ENCODE measurements at places on chromosomes 13 and 19.
A peak's percentile ranks its signal among the peaks of the same experiment; 100 is the strongest.

GRCh38 chr19:42040031-42040430 lies 30.0 kb downstream of the GRIK5 start:
- H3K27ac ChIP-seq = no peak overlapping the region
- DNase-seq = no peak
- no peaks in the 10 kb centered on the region for H3K27me3 ChIP-seq
- no peaks in the 10 kb centered on the region for H3K36me3 ChIP-seq
- H3K4me1 ChIP-seq = no peaks in the 10 kb centered on the region
- no peak overlapping the region for H3K4me3 ChIP-seq

GRCh38 chr19:33814181-33815165 lies 17.8 kb downstream of the KCTD15 start:
- no peaks in the 10 kb centered on the region for H3K27me3 ChIP-seq
- H3K36me3 ChIP-seq = peaks cover 2% of the 10 kb centered on the region
- H3K4me1 ChIP-seq = peaks cover 4% of the 10 kb centered on the region
- H3K27ac ChIP-seq = no peak overlapping the region
- no peak for DNase-seq

GRCh38 chr13:110402299-110403069 lies 95.4 kb downstream of the COL4A2 start:
- no peak overlapping the region for H3K4me3 ChIP-seq
- DNase-seq = no peak
- H3K27ac ChIP-seq = no peak overlapping the region
- H3K27me3 ChIP-seq = peaks cover 74% of the 10 kb centered on the region
- H3K4me1 ChIP-seq = peaks cover 6% of the 10 kb centered on the region

DNA sequence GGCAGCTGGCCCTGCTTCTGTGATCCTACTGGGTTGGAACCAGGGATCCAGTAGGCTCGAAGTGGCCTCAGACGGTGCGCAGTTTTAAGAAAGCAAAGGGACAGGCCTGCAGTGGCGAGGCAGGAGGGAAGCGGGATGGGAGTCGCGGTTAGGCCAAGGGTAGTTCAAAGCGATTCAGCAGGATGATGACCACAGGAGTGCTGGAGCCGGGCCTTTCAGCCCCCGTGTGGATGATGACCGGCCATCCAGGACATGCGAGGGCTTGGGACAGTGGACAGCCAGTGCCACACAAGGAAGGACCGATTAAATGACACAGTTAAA lies 854 bp downstream of the RNASEH2B start:
- no peaks in the 10 kb centered on the region for H3K27me3 ChIP-seq
- no peak for DNase-seq
- H3K4me3 ChIP-seq = peak overlapping the region; percentile 95
- H3K36me3 ChIP-seq = peaks cover 2% of the 10 kb centered on the region
- H3K27ac ChIP-seq = peak overlapping the region; percentile 99

- H3K27ac ChIP-seq = peak overlapping the region; percentile 42
- no peaks in the 10 kb centered on the region for H3K36me3 ChIP-seq
- H3K4me1 ChIP-seq = peaks cover 45% of the 10 kb centered on the region
- DNase-seq = no peak
- no peak overlapping the region for H3K4me3 ChIP-seq
- H3K27me3 ChIP-seq = no peaks in the 10 kb centered on the region
Observed at GRCh38 chr19:39127812-39128515, 2.4 kb downstream of the PAK4 start.

- no peaks in the 10 kb centered on the region for H3K27me3 ChIP-seq
- no peak overlapping the region for H3K27ac ChIP-seq
- no peak for DNase-seq
- no peak overlapping the region for H3K4me3 ChIP-seq
Observed at GRCh38 chr13:40309881-40310280, 356.6 kb downstream of the FOXO1 start.

GRCh38 chr13:104143760-104144416 lies 1077.7 kb upstream of the SLC10A2 start:
- no peak overlapping the region for H3K27ac ChIP-seq
- H3K4me1 ChIP-seq = no peaks in the 10 kb centered on the region
- no peaks in the 10 kb centered on the region for H3K36me3 ChIP-seq
- H3K27me3 ChIP-seq = no peaks in the 10 kb centered on the region
- H3K4me3 ChIP-seq = no peak overlapping the region
- no peak for DNase-seq

DNA sequence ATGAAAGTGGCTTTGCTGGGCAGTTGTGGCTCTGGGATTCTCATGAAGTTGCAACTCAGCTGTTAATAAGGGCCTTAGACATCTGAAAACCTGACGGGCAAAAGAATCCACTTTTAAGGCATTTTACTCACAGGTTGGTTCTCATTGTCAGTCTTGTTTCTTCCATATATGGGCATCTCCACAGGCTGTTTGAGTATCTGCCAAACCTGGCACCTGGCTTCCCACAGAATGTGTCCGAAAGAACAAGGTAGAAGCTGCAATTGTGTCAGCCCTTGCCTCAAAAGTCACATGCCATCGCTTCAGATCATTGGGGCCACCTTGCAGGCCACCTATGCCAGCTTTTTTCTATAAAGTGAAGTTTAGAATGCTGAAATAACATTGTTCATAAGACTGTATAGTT lies 102.4 kb downstream of the KCTD12 start:
- H3K4me3 ChIP-seq = no peak overlapping the region
- no peaks in the 10 kb centered on the region for H3K4me1 ChIP-seq
- DNase-seq = no peak
- H3K36me3 ChIP-seq = no peaks in the 10 kb centered on the region
- H3K27me3 ChIP-seq = no peaks in the 10 kb centered on the region
- no peak overlapping the region for H3K27ac ChIP-seq

GRCh38 chr19:28960586-28960985 lies 252.4 kb downstream of the UQCRFS1 start:
- H3K27me3 ChIP-seq = peaks cover 5% of the 10 kb centered on the region
- no peak for DNase-seq
- H3K4me3 ChIP-seq = no peak overlapping the region

DNA sequence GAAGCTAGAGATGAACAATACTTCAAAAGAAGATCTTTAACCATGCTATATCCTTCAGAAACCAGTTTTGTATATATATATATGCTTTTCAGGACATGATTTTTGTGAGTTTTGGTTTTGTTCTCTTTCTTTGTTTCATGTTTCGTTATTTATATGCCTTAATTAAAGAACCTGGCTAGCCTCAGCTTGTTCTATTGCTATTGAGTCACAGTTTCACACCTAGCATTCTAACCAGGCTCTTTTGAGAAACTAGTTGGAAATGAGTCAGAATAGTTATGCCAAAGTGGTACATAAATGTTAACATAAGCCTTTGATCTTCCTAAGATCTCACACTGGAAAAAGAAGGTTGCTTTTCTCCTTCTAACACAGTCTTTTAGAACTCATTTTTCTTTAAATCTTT lies 1925.2 kb downstream of the OLFM4 start:
- H3K4me1 ChIP-seq = no peaks in the 10 kb centered on the region
- DNase-seq = no peak
- H3K36me3 ChIP-seq = no peaks in the 10 kb centered on the region
- H3K27ac ChIP-seq = no peak overlapping the region

DNA sequence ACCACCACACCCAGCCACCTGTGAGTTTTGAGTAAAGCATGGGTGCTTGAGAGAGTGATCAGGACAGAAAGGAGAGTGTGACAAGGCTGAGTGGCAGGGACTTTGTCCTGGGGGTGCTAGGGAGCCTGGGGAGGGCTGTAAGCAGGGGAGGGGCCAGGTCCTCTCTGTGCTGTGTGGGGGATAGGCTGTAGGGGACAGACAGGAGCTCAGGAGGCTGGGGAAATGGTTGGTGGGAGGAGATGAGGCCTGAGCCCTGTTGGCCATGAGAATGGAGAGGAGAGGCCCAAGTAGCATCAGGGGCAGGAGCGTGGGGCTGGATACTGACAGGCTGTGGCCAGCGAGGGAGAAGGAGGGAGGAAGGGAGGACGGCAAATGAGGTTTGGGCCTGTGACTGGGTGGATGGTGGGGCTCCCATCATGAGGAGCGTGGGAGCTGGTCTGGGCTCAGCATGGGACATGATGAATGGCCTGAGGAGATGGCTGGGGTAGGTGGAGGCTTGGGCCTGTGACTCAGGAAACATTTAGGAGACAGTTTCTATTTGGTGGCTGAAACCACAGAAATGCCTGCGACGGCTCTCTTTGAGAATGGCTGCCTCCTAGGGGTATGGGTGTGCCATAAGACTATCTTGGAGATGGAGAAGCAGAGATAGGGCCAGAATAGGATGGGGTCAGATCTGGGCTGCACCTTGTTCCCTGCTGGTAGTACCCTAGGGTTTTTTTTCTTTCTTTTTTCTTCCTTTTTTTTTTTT lies 25.0 kb downstream of the GRIN2D start:
- H3K4me1 ChIP-seq = peaks cover 21% of the 10 kb centered on the region
- H3K36me3 ChIP-seq = no peaks in the 10 kb centered on the region
- H3K27ac ChIP-seq = peak overlapping the region; percentile 83
- no peak overlapping the region for H3K4me3 ChIP-seq
- H3K27me3 ChIP-seq = peaks cover 17% of the 10 kb centered on the region

GRCh38 chr19:33484226-33484774 lies 37.3 kb downstream of the PEPD start:
- H3K27ac ChIP-seq = no peak overlapping the region
- no peak overlapping the region for H3K4me3 ChIP-seq
- DNase-seq = no peak
- peaks cover 57% of the 10 kb centered on the region for H3K36me3 ChIP-seq

GRCh38 chr19:29540114-29540513 lies 14.3 kb downstream of the VSTM2B start:
- peaks cover 12% of the 10 kb centered on the region for H3K27me3 ChIP-seq
- no peak for DNase-seq
- H3K36me3 ChIP-seq = no peaks in the 10 kb centered on the region

GRCh38 chr13:73072239-73072900 lies 13.6 kb downstream of the KLF5 start:
- no peak overlapping the region for H3K4me3 ChIP-seq
- no peak for DNase-seq
- no peaks in the 10 kb centered on the region for H3K27me3 ChIP-seq
- H3K36me3 ChIP-seq = peaks cover 6% of the 10 kb centered on the region

GRCh38 chr19:8396563-8397203 lies 6.5 kb downstream of the RAB11B start:
- peak; percentile 91 for DNase-seq
- peak overlapping the region; percentile 76 for H3K27ac ChIP-seq
- H3K4me1 ChIP-seq = peaks cover 30% of the 10 kb centered on the region
- no peak overlapping the region for H3K4me3 ChIP-seq
- peaks cover 7% of the 10 kb centered on the region for H3K36me3 ChIP-seq

GRCh38 chr13:85709072-85709471 lies 90.1 kb downstream of the SLITRK6 start:
- H3K27me3 ChIP-seq = no peaks in the 10 kb centered on the region
- H3K4me1 ChIP-seq = no peaks in the 10 kb centered on the region
- H3K27ac ChIP-seq = no peak overlapping the region

GRCh38 chr19:31718898-31719297 lies 369.7 kb upstream of the TSHZ3 start:
- H3K4me1 ChIP-seq = no peaks in the 10 kb centered on the region
- DNase-seq = no peak
- H3K36me3 ChIP-seq = no peaks in the 10 kb centered on the region
- no peak overlapping the region for H3K27ac ChIP-seq

DNA sequence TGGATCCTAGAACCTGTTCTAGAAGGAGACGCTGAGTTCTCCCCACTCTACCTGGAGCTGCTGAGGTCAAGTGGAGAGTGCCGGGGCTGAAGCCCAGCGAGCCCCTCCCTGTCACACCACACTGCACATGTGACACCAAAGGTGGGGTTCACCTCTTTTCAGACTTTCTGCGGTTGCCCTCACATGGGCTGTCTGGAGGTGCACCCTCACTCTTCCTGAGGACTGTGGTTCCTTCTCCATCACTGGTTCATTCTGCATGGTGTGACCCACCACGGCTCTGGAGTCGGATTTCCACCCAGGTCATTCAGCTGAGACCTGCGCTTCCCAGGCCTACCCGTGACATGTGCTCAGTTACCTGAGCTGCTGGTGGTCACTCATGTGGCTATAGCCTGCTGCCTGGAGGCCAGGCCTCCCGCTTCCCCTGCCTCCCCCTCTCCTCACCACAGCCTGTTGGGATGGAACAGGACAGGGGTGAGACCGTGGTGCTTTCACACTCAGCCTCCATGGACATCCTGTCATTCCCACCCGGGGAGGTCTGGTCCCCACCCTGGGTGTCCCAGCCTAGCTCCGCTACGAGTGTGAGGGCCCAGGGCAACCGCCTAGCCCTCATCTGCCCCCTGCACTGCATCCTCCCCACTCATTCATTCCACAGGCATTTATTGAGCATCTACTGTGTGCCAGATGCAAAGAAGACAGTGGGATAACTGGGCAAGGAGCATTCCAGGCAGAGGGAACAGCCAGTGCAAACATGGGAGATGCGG lies 605 bp upstream of the A1BG start:
- DNase-seq = no peak
- peaks cover 4% of the 10 kb centered on the region for H3K27me3 ChIP-seq
- H3K36me3 ChIP-seq = peaks cover 5% of the 10 kb centered on the region
- H3K4me1 ChIP-seq = peaks cover 16% of the 10 kb centered on the region
- H3K4me3 ChIP-seq = no peak overlapping the region
- no peak overlapping the region for H3K27ac ChIP-seq

DNA sequence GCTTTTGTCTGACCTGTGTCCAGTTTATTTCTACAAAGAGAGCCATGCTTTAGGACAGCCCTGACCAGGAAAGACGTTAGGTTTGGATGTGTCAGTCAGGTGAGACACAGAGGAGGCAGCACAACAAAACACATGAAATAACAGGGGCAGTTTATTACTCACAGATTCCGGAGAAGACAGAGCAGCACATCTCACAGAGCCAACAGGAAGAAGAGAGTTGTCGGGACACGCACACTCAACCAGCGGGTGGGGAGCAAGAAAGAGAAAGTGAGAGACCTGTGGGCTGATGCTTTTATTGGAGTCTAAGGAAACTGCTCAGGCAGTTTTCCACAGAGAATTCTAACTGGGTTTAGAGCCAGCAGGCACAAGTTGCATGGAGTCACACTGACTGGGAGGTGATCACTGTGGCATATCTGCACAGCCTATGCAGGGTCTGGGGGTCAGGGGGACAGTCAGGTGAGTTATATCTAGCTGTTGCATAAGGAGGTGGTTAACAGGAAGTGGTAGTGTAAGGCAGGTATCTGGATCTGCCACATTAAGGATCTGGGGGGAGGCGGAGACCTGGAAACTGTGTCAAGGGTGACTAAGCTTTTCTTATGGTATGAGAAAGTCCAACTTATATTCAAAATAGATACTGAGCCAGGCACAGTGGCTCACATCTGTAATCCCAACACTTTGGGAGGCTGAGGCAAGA lies 24.1 kb upstream of the CEACAM20 start:
- no peak overlapping the region for H3K27ac ChIP-seq
- no peak for DNase-seq
- no peaks in the 10 kb centered on the region for H3K27me3 ChIP-seq
- no peaks in the 10 kb centered on the region for H3K4me1 ChIP-seq
- no peaks in the 10 kb centered on the region for H3K36me3 ChIP-seq
- no peak overlapping the region for H3K4me3 ChIP-seq

- peaks cover 5% of the 10 kb centered on the region for H3K4me1 ChIP-seq
- H3K4me3 ChIP-seq = no peak overlapping the region
- H3K36me3 ChIP-seq = no peaks in the 10 kb centered on the region
- DNase-seq = no peak
Observed at GRCh38 chr19:20607943-20608342, 42.4 kb upstream of the ZNF737 start.

GRCh38 chr19:44498988-44499387 lies 1.3 kb downstream of the ZNF180 start:
- H3K27ac ChIP-seq = peak overlapping the region; percentile 94
- peak overlapping the region; percentile 91 for H3K4me3 ChIP-seq
- peaks cover 66% of the 10 kb centered on the region for H3K36me3 ChIP-seq
- peaks cover 28% of the 10 kb centered on the region for H3K4me1 ChIP-seq
